Coronary artery (tissue), 2 donors: ENCODE measurements at places on chromosomes 1 and 21.

DNA sequence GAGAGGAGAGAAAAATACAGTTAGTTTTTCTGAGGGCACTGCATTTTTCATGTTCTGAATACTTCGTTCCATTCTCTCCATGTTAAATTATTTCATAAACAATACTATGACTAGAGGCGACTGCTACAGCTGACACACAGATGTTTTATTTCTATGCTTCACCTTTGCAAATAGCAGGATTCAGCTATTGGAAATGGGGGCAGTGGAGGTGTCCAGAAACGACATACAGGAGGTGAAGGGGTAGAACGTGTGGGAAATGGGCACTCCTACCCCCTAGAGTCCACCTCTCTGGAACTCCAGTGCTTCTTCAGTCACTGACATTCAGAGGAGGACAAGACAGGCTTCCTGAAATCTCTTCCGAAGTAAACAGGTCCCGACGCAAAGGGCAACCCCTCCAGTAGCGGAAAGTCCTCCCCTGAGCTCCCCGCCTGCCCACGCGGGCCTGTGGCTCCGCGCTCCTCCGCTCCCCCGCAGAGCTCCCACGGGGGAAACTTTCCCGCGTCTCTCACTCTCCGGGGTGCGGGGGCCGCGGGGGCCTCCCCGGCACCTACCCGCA, 480 bp downstream of the DPYD start:
- no peak for DNase-seq

DNA sequence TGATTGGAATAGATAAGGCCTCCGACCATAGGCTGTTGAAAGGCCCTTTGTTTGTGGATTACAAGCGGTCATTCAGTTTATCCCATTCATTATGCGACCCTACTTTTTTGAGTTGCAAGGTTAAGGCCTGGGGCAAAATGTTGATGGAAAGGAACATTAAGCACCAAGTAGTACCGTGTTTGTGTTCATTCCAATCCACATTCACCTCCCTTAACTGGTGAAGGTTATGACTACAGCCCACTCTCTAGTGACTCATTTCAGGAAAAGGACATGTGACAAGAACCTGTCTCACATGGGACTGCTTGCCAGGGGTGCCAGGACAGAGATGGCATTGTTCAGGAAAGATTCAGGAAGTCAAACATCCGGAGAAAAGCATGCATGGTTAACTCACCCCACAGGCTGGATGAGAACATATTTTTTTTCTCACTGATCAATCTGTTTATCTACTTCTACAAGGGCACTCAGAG, 81.6 kb downstream of the CD58 start:
- DNase-seq, result no peak

- DNase-seq, result no peak
Observed at GRCh38 chr1:84840346-84840745, 52.7 kb downstream of the LPAR3 start.

GRCh38 chr1:14413819-14414490, 184.5 kb upstream of the KAZN start:
- DNase-seq, result no peak

DNA sequence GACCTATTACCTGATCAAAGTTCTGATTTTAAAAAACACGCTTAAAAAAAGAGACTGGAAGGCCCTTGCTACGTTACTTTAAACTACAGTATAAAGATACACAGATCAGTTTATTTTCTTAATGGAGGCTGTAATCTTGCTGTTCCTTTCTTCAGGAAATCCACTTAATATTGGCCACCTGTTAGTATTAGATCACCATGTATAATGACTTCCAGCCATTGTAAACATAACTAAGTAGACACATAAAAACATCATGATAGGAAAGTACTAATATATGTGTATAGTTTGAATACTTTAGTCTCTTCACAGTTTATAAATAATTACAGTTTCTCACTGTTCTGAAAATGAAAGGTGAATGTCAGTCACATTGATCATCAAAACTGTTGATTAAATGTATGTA, 68.6 kb downstream of the ADGRL2 start:
- DNase-seq, result no peak

GRCh38 chr1:209931141-209931540, 6.9 kb upstream of the SYT14 start:
- no peak for DNase-seq

GRCh38 chr1:145977486-145978470, 13.3 kb downstream of the POLR3GL start:
- DNase-seq, result peak; percentile 80

GRCh38 chr1:226679853-226680516, 59.1 kb downstream of the ITPKB start:
- DNase-seq, result peak; percentile 97

GRCh38 chr1:174818014-174818616, 181.6 kb upstream of the CACYBP start:
- DNase-seq, result no peak

- DNase-seq, result no peak
Observed at GRCh38 chr1:225440380-225441221, 12.8 kb upstream of the LBR start.

- peak; percentile 92 for DNase-seq
Observed at GRCh38 chr1:153568367-153569099, 2.9 kb upstream of the S100A2 start.
